Esophagus mucosa (tissue), 1 donor: ENCODE measurements at places on chromosomes 6 and 20. TPM values are rescaled to one million over a fixed set of nuclear protein-coding genes. Genes with fewer than 3 reads are reported as not detected.

ECT2L gene
- not detected for total RNA-seq

SLC35F1 gene
- total RNA-seq, result not detected

PKHD1 gene
- total RNA-seq, result 0.04 TPM

PRDM13 gene
- not detected for total RNA-seq

SPATS1 gene
- total RNA-seq, result not detected

TRIM40 gene
- total RNA-seq, result not detected

WFDC9 gene
- not detected for total RNA-seq

UNC5CL gene
- total RNA-seq, result 0.56 TPM

SPTLC3 gene
- total RNA-seq, result 9.0 TPM

HMGCLL1 gene
- not detected for total RNA-seq

FOXF2 gene
- total RNA-seq, result 0.64 TPM

RUNX2 gene
- 2.5 TPM for total RNA-seq

HLA-DMA gene
- 16.2 TPM for total RNA-seq

GJA1 gene
- 116 TPM for total RNA-seq
